ENCODE measurements at places on chromosomes 2 and 18.

DNA sequence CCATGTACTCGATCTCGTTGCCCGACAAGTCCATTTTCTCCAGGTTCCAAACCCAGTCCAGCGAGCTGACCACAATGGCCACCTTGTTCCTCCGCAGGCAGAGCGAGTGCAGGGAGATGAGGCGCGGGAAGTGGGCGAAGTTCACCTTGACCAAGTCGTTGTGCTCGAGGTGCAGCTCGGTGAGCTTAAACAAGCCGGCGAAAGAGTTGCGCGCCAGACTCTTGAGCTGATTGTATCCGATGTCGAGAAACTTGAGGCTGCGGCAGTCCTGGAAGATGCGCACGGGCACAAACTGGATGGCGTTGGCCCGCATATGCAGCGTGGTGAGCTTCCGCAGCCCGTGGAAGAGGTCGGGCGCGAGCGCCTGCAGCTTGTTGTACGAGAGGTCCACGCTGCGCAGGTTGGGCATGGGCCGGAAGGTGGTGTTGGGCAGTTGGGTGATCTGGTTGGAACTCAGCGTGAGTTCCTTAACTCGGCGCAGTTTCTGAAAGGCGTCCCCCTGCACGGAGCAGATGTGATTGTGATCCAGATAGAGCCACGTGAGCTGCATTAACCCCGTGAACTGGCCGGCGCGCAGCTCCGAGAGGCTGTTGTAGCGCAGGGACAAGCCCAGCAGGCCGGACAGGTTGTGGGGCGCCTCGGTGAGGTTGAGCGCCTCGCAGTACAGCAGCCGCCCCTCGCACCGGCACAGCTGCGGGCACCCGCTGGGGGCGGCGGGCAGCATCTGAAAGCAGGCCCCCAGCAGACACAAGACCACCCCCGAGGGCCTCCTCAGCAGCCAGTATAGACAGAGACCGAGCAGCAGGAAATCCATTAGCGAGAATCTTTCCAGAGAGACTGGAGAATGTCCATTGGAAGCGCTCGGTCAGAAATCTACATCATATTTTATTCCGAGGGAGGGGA, 1.3 kb downstream of the LRRTM1 start:
- no peak for DNase-seq

DNA sequence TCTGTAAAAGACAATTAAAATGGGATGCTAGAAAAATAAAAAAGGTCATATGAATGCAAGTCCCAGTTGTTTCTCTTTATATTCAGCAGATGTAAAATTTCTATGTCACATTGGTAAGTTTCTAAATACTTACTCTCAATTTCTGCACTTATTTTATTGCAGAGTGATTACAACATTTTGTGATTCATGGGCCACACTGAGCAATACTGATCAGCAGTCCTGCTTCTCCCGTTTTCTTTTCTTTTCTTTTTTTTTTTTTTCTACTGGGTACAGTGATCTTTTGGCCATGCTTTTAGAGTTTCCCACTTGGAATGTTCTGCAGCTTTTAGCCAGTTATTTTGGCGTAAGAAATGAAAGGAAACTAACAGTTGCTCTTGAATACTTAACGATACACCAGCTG, 38.8 kb downstream of the LIMS1 start:
- no peak for DNase-seq

GRCh38 chr2:239876948-239877289, 148.2 kb downstream of the NDUFA10 start:
- no peak for DNase-seq

GRCh38 chr2:212489719-212490346, 48.8 kb downstream of the ERBB4 start:
- DNase-seq = no peak

GRCh38 chr2:213723041-213723560, 438.8 kb downstream of the SPAG16 start:
- DNase-seq = no peak

DNA sequence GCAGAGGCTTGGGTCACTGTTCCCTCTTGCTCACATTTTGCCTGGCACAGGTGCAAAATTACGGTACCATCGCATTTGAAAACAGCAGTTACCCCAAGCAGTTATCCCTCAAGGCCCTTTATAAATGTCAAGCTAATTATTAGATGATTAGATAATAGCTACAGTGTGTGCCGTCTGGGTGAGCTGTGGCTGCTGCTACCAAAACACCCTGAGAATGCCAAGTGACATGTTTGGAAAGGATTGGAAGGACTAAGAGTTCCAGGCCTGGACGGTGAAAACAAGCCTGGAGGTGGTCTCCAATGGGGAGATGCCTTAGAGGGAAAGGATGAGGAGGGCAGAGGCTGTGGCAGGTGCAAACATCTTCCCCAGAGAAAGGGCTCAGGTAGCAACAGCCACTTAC, 120.6 kb downstream of the CAPN13 start:
- DNase-seq = no peak

- DNase-seq = no peak
Observed at GRCh38 chr2:60109744-60110143, 443.7 kb downstream of the BCL11A start.

GRCh38 chr2:12031866-12032265, 285.4 kb downstream of the LPIN1 start:
- no peak for DNase-seq

DNA sequence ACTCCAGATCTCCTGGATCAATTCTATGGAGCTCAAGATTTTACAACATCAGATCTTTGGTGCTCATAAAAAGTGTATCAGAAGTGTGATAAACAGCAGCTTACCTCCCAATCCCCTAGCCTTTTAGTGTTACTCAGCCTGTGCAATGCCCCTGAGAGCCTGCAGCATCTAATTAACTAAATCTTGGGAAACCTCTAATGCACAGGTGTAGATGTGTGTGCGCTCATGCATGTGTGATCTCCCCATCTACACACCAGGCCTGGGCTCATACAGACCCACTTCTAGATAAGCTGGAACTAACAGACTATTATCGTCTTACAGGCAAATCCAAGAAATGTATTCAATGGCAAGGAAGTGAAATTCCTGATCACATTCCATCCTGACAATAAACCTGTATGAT, 7.5 kb downstream of the SUCLG1 start:
- DNase-seq = no peak

DNA sequence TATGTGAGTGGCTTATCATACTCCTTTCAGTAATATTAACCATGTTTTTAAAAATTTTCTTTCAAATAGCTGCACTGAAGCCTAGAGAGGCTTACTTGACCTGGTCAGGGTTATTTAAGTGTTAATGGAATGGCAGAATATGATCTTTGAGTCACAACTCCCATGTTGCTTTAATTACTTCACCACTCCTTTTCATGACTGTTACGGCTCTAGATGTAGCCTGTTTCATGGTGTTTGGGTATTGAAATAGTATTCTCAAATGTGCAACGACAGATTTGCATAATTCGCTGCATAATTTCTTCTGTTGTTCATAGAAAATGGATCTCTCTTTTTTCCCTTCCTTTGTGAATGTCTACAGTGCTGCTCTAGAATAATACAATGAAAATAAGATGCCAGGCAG, 51.6 kb upstream of the PLA2R1 start:
- no peak for DNase-seq

- no peak for DNase-seq
Observed at GRCh38 chr18:58831606-58832005, 33.1 kb upstream of the ZNF532 start.

- DNase-seq = no peak
Observed at GRCh38 chr2:196252408-196253115, 81.2 kb upstream of the STK17B start.

DNA sequence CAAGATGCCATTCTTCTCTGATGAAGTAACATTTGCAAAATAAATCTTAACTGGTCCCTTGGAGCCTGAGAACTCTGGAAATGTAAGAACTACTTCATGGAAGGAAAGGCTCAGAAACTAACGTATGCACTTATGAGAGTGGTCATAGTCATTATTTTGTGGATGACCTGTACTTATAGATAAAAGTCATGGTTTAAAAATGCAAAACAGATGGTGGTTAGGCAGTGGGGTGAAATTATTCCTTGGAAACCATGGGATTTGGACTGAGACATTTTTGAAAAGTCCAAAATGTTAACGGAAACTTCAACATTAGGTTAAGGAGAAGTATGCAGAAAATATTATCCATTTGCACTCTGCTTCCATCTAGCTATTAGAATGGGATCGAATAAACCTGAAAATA, 223.0 kb downstream of the ICOS start:
- no peak for DNase-seq

GRCh38 chr2:8662239-8662879, 19.5 kb upstream of the ID2 start:
- DNase-seq = peak; percentile 21

DNA sequence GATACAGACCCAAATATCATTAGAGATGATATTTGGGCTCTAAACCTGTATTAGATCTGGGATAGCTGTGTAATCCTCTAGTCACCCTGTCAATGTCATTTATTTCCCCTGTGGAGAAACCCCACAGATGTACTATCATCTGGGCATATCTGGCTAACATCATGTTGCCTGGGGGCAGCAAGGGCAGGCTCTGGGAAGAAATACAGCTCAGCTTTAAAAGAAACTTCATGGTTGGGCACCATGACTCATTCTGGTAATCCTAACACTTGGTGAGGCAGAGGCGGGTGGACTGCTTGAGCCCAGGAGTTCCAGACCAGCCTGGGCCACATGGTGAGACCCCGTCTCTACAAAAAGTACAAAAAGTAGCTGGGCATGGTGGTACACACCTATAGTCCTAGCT, 282.5 kb downstream of the SLC8A1 start:
- no peak for DNase-seq

DNA sequence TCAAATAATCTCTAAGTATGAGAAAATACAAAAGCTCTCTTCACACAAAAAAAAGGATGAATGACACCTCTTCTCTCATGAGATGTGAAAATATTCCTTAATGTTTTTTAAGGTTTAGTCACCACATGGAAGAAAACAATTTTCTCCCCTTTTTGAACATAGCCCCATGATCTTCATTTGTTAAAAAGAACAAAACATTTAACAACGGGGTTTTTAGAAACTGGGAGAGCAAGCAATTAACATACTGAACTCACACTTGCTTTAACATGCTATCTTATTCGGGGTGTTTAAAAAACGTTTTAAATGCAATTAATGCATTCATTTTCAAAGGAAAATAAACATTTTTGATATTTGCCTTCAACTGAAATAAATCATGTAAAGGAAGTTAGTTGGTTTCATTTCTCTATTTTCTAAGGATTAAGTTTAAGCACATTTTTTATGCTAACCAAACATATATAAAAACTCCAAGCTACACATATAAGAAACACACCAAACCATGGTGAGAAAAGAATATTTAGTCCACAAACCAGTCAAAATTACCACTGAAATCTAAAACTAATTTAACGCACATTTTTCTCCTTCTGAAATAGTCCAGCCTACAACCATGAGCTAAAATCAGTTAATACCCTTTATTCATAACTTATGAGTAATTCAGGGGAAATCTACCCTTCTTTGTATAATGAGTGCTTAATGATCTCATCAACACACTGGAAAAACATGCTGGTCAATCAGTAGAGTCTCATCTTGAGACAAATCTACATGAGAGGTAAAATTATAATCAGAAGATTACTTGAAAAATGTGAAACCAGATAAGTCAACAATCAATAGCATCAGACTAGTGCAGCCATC, 8.2 kb downstream of the FBXO11 start:
- no peak for DNase-seq

DNA sequence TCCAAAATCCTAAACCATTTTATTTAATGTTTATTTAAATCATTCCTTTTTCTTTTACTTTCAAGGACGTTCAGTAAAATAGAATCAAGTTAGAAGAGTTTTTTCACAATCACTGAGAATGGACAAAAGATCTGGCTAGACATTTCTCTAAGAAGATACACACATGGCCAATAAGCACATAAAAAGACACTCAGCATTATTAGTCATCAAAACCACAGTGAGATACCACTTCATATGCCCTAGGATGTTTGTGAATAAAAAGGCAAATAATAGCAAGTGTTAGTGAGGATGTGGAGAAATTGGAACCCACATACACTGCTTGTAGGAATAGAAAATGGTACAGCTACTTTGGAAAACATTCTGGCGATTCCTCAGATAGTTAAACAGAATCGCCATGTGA, 76.1 kb downstream of the RHBDD1 start:
- no peak for DNase-seq

DNA sequence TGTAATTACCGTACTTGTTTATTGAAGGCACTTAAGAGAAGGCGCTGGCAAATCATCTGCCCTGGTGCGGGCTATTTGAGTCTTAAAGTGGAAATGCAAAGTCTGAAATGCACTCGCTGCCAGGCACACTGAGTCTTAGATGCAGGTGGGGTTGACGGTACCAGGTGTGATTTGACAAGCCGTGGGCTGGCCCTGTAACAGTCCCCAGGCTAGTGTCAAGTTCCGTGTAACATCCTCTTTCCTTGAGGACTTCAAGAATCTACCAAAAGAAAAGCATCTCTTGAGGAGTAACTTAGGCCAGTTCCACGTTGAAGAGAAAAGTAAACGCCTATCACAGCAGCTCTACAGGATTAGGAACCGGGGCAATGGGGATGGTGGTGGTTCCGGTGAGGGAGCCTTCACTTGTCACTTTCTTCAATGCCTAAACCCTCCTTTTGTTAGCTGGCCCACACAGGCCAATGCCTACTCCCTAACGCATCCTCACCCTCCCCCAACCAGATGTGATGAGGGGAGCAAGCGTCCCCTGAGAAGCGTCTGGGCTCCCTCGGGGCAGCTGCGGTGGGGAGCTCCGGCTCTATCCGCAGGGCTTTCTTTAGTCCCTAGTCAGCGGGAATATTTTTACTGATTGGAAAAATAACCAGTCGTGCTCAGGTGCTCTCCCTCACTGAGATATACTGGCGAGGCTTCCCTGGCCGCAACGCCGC, 1.5 kb upstream of the UGP2 start:
- DNase-seq = no peak

- DNase-seq = no peak
Observed at GRCh38 chr2:10202131-10202665, 79.7 kb downstream of the RRM2 start.

GRCh38 chr18:63159590-63159989, 160.0 kb downstream of the BCL2 start:
- DNase-seq = no peak

DNA sequence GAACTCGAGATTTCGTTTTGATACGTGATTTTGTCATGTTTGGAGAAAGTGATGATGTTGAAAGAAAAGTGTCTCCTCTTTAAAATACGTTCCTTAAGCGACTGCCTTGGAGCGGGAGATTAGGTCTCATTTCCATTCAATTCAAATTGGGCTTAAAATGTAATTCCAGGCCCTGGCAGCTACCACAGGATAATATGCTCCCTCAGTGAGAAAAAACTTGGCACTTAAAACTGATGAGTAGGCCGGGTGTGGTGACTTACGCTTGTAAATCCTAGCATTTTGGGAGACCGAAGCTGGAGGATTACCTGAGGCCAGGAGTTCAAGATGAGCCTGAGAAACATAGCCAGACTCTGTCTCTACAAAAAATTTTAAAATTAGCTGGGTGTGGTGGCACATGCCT, 146.3 kb upstream of the L3MBTL4 start:
- no peak for DNase-seq

- DNase-seq = no peak
Observed at GRCh38 chr18:61718944-61719343, 173.9 kb downstream of the RNF152 start.

Data from Caco-2 (cell line).